Muscle of back (tissue), 13 donors: ENCODE measurements at places on chromosomes 7 and 10. TPM values are rescaled to one million over a fixed set of nuclear protein-coding genes. Genes with fewer than 3 reads are reported as not detected.

DNA sequence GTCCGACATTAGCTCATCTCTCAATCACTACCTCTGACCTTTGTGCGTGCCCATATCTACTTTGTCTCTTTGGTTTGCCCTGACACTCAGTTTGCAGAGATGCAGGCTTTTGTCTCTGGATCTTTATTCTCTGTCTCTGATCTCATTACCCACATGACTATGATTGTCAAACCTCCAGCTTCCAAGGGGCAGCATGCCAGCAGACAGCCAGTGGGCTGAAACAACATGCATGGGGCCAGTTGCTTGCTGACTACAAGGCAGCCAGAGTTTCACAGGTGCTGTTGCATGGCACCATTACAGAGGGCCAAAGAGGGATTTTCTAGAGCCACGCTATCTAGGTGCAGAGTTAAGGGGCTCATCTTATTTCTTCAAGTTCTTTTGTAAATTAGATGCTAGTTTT is 146.2 kb downstream of the SPAG6 start:
- no peak for DNase-seq

LIPF gene
- not detected for polyA plus RNA-seq

GRCh38 chr10:95517536-95518454 is 43.4 kb downstream of the SORBS1 start:
- no peak for DNase-seq

ANXA8L1 gene
- not detected for polyA plus RNA-seq

GRCh38 chr7:43142703-43143102 is 30.3 kb downstream of the HECW1 start:
- no peak for DNase-seq

DNA sequence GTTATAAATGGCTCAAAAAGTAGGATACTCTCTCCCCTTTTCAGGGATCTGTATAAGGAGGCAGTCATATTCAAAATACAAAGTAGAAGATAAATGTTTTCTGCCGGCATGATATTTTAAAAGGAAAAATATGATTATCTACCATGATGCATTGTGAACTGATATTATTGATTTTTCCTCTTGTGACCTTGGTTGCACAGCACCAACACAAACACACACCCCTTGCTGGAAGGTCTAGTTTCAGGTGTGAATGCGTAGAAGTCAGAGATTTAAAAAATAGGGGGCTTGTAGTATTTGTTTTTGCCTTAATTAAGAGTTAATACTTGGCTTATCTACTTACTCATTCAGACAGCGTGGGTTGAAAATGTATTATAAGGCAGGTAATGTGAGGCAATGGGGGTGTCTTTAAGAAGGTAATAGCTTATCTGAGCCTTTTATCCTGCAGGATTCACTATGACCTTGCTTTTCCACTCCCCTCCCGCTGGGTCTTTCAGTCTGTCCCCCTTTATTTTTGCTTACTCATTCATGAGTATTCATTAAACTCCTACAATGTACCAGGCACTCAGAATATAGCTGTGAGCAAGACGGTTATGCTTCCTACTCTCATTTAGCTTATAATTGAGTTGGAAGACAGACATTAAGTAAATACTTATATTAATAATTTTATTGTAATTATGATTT is 390.6 kb downstream of the SDK1 start:
- DNase-seq: no peak

AKR1B15 gene
- polyA plus RNA-seq: 0.29 TPM
